ENCODE measurements at places on chromosomes 2 and 18.

DNA sequence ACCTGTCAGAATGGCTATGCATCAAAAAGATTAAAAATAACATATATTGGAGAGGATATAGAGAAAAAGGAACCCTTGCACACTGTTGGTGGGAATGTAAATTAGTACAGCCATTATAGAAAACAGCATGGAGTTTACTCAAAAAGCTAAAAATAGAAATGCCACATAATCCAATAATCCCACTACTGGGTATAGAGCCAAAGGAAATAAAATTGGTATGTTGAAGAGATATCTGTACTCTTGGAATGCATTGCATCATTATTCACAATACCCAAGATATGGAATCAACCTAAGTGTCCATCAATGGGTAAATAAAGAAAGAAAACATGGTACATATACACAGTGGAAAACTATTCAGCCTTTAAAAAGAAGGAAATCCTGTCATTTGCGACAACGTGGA lies 77.2 kb downstream of the C1D start:
- DNase-seq = no peak

DNA sequence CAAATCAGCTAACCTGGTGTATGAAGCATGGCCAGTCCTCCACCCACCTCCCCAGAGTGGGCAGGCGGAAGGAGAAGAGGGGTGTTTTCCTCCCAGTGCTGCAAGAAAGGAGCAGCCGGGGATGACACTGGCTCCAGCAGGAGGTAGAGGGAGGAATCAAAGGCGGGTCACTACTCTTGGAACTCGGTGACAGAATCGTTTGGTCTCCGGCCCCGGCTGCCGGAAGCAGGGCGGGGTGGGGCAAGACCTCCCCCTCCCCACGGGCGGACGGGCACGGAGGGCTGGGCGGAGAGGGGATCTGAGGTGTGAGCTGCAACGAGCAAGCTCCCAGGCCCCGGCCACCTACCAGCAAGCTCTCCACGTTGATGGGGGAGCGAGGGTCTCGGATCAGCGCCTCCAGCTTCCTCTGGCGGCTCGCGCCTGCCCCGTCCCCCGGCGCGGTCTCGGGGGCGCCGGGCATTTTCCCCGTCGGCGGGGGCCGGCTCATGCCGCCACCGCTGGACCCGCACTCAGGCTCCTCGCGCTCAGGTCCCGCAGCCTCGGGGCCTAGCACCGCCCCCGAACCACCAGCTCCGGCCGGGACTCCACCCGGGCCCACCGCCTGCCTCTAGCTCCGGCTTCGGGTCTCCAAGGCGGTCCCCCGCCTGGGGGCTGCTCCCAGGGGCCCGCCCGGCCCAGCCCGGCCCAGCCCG lies 640 bp downstream of the ROCK2 start:
- no peak for DNase-seq

GRCh38 chr2:172467382-172467781 lies 40.0 kb downstream of the ITGA6 start:
- DNase-seq = no peak

DNA sequence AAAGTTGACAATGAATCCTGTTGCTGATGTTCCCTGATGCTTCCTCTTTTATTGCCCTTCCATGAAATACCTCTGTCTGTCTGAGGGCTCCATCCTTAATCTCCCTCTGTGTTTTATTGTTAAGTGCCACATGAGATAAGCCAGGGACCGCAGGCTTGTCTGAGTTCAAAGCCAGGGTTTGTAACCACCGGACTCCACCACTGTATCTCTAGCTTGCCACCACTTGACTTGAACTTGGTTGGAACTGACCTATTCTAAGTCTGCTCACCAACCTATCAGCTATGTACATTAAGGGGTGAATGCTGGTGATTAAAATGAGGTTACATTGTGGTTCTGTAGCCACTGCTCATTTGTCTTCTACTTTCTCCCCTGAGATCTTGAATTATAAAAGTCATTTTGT lies 328.5 kb upstream of the ZEB2 start:
- DNase-seq = no peak

DNA sequence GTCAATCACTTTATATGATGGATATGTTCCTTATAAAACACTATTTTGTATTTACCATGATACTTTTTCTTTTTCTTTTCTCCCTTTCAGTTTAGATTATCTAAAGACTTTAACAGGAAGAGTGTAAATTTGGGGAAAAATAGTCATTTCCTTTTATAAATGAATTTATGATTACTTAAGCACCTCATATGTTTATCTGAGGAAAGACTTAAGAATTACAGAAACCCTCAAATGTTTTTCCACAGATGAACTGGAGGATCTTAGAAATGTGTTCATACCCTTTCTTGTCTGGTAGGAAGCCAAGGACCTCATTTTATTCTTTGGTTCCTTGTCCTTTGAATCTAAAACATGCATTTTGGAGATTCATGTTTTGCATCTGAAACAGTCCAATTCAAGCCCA lies 36.7 kb downstream of the MAPRE2 start:
- DNase-seq = no peak

DNA sequence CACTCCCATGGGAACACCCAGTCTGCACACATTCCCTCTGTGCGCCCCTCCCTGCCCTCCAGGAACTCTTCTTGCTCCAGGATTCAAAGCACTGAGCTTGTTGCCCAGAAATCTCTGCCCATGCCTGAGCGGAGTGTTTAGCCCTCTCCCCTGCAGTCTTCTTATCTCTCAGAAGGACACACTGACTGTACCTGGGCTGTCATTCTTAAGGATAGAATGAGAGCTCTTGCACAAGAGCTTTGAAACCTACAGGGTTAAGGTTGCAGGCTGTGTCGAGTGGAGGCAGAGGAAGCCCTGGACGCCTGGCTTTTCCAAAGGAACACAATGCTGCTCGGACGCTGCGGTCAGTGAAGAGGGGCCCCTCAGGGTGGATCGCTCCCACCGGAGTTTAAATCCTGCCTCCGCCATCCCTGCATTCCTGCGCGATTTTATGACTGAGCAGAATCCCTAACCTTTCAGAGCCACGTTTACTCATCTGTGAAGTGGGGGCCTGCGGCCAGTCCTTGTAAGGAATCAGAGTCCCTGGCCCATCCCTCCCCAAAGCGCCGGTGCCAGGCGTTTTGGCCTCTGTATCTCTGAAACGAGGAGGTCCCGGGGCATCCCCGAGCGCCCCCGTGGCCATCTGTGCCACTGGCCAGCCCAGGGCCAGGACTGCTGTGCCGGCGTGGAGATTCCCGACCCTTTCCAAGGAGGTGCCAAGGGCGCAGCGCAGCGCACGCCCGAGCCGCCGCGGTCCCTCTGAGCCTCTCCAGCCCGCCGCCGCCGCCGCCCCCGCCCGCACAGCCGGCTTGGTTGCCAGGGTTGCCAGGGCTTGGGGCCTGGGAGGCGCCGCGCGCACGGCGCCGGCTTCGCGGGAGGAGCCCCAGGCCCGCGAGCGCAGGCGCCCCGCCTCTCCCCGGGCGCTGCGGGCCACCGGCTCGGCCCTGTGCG lies 58.9 kb downstream of the FAM168B start:
- no peak for DNase-seq

DNA sequence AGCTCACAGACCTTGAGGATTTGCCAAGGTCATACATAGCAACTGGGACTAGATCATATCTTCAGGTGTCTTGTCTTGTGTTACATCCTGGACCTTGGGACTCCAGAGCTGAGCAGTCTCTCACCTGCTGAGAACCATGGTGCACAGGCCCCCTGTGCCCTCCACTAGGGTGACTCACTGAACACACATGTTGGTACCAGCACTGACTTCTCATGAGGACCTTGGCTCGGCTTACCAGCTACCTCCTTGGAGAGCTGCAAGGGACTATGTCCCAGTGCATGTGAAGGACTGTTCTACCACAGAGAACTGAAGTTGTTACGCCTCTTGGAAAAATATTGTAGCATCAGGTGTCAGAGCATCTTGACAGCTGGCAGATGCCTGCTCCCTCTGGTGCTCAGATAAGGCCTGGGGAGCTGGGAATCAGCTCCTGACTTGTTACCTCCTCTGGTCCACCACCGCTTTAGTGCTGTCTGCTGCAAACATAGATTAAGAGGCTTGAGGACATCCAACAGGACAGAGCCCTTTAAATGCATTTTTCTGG lies 72.1 kb downstream of the WDSUB1 start:
- DNase-seq = no peak

- DNase-seq = no peak
Measured at GRCh38 chr2:163551616-163552373, 184.0 kb downstream of the FIGN start.

- no peak for DNase-seq
Measured at GRCh38 chr18:73099759-73100158, 232.0 kb upstream of the NETO1 start.

GRCh38 chr2:172438741-172439508 lies 11.5 kb downstream of the ITGA6 start:
- DNase-seq = no peak

GRCh38 chr18:69000366-69000765 lies 202.5 kb downstream of the CCDC102B start:
- DNase-seq = no peak

GRCh38 chr2:215797676-215798075 lies 215.7 kb downstream of the MREG start:
- DNase-seq = no peak

- DNase-seq = no peak
Measured at GRCh38 chr2:680496-680895, 3.3 kb upstream of the TMEM18 start.
